Smooth muscle cell of the brain vasculature (primary cell): ENCODE measurements at places on chromosomes 5 and 9.

DNA sequence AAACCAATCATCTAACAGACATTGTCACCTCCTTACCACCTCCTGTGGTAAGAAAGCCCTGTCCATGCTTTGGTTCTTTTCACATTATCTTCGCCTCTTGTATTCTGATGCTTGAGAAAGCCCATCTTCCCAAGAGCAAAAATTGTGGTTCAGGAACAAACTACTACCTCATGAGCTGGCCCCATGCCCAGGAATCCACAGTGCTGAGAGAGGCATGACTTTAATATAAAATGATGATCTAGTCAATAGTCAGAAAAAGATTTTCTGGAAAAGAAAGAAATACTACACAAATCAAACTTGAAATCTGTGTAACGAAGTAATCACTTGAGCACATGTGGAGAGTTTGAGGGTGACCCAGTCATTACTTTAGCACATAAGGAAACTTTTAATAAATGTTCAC is 94.7 kb downstream of the FGF10 start:
- DNase-seq, result no peak

GRCh38 chr5:107646418-107646817 is 24.3 kb downstream of the EFNA5 start:
- no peak for DNase-seq

- no peak for DNase-seq
These were observed 635.4 kb downstream of the IRX1 start for GRCh38 chr5:4230786-4231641.

- no peak for DNase-seq
These were observed 105.5 kb upstream of the CPEB4 start for GRCh38 chr5:173782671-173783101.

GRCh38 chr5:101995585-101995984 is 300.5 kb downstream of the SLCO4C1 start:
- no peak for DNase-seq

- DNase-seq, result no peak
These were observed 91.6 kb upstream of the ICE1 start for GRCh38 chr5:5330728-5331452.

DNA sequence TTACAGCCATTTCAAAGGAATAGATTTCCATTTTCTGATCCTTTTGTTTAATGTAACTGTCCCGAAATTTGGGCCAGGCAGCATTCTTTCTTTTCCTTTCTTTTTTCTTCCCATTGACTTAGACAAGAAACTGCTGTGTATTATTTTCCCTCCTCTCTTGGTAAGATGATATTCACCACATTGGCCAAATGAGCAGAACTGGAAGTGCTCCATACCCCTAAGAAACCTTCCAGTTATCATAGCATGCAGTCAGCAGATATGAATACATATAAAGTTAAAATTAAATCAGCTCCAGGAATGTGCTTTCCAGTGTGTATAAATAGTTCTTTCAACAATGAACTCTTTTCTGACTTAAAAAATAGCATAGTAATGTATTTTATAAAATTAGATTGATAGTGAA is 168.5 kb upstream of the GAS1 start:
- no peak for DNase-seq

- no peak for DNase-seq
These were observed 101.1 kb downstream of the TMEM174 start for GRCh38 chr5:73274121-73274520.

DNA sequence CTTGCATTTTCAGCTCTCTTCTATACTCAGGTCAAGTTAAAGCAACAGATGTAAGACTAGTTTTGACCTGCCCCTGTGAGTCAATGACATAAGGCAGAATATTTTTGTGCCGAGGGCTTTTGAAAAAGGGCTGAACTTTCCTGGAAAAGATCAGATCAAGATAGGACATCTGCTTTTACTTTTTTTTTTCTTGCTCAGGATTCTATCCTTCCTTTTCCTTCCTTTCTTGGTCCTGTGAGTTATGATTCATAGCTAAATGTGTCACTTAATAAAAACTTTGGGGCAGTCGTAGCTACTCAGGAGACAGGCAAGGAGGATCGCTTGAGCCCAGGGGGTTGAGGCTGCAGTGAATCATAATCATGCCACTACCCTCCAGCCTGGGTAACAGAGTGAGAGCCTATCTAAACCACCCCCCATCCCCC is 84.3 kb upstream of the BRINP1 start:
- DNase-seq, result no peak

DNA sequence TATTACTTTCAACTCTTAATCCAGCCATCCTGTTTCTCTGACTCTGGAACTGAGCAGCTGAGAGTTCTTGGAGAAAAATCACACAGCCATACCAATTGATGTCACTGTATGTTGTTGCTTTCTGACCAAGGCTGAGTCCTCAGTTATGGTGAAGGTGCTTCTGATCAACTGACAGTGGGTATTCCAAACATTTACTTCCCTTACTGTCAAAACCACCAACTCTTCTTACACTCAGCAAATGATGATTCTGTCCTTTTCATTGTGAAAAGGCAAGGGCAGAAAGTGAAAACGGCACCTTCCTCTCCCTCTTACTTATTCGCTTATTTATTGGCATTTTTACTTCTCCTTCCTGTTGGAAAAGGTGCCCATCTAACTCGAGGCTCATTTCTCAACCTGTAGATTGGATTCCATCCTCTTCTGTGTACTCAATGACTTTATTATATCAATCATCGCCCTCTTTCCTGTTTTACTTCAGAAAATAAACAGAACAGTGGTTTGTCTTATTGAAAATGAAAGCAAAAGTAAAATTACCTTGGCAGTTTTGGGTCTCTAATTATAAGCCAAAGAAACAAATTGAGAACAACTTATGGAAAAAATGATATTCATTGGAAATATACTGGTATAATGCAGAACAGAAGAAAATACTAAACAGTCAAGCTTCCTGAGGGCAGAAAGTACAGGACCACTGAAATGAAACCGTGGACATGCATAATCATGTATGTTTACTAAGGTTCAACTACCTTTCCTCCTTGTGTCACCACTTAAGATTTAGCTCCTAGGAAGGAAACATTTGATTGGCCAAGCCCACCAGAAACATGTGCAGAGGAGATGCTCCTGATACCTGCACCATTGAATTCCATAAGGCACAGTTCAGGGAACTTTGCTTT is 104.5 kb upstream of the CHD1 start:
- DNase-seq, result no peak

- DNase-seq, result no peak
These were observed 248.7 kb downstream of the SPOCK1 start for GRCh38 chr5:137250421-137250820.

- no peak for DNase-seq
These were observed 858.6 kb downstream of the PTPRD start for GRCh38 chr9:9754186-9754585.

DNA sequence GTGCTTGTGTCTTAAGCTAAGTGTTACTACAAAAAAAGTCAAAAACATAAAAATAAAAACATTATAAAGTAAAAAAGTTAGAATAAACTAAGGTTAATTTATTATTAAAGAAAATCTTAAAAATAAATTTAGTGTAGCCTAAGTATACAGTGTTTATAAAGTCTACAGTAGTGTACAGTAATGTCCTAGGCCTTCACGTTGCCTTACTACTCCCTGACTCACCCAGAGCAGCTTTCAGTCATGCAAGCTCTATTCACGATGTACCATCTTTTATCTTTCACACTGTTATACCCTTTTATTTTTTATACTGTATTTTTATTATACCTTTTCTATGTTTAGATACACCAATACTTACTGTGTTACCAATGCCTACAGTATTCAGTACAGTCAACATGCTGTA is 288.1 kb downstream of the HCN1 start:
- DNase-seq, result no peak

DNA sequence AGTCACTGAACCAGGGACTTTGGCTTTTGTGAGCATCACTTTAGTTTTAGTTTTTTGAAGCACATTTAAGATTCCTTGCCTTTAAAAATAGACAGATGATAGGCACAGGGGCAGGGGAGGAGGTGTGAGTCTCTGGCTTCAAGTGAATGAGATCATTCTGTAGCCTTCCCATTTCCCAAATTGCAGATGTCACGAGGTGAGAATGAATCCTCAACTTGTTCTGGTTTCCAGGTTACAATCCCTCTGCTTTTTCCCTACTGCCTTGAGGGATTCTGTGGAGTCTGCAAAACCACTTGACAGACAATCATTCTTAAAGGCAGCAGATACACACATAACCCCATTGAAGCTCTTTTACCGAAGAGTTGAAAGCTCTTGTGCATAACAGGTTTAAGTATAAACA is 332.4 kb downstream of the DMAC1 start:
- DNase-seq, result no peak

DNA sequence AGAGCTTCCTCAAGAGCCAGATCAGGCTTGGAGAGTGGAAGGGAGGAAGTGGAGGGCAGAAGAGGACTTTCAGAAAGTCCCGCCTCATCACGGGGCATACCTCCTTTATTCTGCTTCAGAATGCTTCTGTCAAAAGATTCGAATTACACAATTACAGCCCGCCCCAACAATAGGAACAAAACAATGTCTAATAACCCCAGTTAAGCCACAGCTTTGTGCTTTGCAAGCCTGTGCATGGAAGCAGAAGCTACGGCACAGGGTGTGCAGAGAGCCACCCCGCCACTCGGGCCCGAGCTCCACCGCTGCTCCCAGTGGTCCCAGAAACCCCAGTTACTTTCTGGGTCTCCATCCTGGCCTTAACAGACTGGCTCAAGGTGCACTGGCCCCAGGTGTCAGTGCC is 23.5 kb downstream of the HNRNPH1 start:
- DNase-seq, result no peak

GRCh38 chr9:5813824-5814223 is 19.1 kb downstream of the ERMP1 start:
- no peak for DNase-seq

GRCh38 chr5:128876569-128877382 is 88.5 kb upstream of the SLC27A6 start:
- DNase-seq, result no peak

DNA sequence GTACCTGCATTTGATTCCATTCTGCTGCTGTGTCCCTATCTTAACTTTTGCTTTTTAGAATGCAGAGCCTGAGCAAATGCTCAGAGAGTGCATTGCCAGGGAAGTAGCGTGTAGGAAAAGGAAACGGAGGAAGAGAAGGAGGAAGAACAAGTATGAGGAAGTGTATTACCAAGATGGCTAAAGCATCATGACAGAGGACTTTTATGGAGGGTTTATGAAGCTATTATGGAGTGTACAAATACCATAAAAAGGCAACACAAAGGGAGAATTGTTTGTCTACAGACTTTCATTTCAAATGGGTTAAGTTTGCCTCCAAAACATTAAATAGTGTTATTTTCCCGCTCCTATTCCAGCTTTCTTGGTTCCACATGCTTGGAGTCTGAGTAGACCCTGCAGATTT is 1899.8 kb upstream of the NUDT12 start:
- DNase-seq, result no peak

- DNase-seq, result no peak
These were observed 644 bp downstream of the TSC1 start for GRCh38 chr9:132943651-132944293.

DNA sequence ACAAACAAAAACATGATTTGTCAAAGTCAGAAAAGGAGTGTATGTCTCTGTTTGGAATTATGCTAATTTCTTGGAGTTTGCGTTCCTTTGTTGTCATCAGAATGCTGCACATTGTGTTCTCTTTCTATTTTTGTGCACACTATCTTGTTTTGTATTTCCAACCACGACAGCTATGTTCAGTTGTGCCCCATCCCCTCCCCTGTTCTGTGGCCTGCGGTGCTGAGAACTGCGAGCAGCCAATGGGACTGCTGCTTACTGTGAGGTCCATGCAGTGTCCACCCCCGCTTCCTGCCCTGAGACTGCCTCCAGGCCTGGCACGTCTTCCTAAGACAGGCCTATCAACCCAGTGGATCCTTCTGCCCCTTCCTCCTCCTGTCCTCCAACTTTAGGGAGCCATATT is 76.8 kb downstream of the PALM2AKAP2 start:
- no peak for DNase-seq

DNA sequence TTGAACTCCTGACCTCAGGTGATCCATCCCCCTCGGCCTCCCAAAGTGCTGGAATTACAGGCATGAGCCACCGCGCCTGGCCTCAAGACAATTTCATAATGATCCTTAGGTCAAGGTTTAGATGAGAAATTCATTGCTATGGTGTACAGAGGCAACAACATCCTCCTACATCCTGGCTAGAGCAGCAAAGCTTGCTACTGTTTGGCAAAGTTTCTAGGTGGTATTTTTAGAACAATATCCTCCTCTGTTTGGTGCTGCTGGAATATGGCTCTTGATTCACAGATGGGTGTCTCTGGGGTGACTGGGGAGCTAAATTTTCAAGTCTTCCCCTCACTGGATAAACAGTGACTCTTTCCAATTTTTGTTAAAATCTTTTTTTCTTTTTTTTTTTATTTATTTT is 30.6 kb downstream of the CRHBP start:
- DNase-seq, result no peak

DNA sequence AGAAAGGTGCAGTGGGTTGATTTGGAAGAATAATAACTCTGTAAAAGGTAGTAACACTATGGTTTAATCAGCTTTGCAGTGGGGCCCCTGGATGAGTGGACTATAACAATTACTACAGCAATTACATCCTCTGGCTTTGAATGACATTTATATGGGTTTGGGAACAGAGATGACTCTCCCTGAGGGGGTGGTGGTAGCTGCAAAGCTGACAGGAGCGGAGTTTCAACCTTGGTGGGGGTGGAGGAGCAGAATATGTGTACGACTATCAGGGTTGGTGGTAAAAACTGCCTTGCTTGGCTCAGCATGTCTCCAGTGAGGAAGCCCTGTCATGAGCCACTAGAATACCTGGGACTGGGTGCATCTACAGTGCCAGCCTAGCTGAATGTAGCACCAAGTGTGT is 28.3 kb upstream of the NR3C1 start:
- DNase-seq, result no peak

GRCh38 chr9:90840696-90841095 is 39.1 kb downstream of the SYK start:
- DNase-seq, result no peak

GRCh38 chr5:16742938-16743337 is 126.1 kb upstream of the RETREG1 start:
- DNase-seq, result no peak

GRCh38 chr9:116471093-116471906 is 215.8 kb upstream of the TRIM32 start:
- peak; percentile 92 for DNase-seq

GRCh38 chr9:82492274-82492673 is 503.7 kb downstream of the SPATA31D1 start:
- no peak for DNase-seq

DNA sequence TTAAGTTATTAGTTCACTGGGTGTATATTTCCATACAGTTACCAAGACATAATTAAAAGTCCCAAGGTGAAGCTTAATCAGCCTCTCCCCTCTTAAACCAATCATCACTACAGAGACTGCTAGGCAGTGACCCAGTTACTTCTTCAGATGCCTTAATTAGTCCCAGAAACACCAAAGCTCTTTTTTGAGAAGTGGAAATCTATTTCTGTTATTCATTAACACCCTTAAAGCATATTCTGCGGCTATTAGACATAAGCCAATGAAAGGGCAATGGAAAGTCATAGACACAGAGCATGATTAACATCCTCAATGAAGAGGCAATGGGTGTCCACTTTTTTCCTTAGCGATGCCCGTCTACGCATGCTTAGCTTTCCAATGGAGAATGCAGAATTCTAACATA is 48.3 kb upstream of the DNAH5 start:
- no peak for DNase-seq
